CD8-positive, alpha-beta memory T cell (primary cell): ENCODE measurements at places on chromosomes 12 and 14. TPM values are rescaled to one million over a fixed set of nuclear protein-coding genes. Genes with fewer than 3 reads are reported as not detected.

Gene IFT81
- polyA plus RNA-seq, result 0.35 TPM

Gene DHRS2
- polyA plus RNA-seq, result not detected

Gene SERPINA12
- polyA plus RNA-seq, result not detected

Gene PIWIL1
- not detected for polyA plus RNA-seq

Gene DAO
- polyA plus RNA-seq, result not detected

Gene FITM1
- polyA plus RNA-seq, result not detected

Gene RND1
- 0.90 TPM for polyA plus RNA-seq

Gene NID2
- 0.30 TPM for polyA plus RNA-seq
